ENCODE measurements at places on chromosomes 12 and 14.
A peak's percentile ranks its signal among the peaks of the same experiment; 100 is the strongest.

- H3K36me3 ChIP-seq: no peaks in the 10 kb centered on the region
- DNase-seq: peak; percentile 85
- H3K4me3 ChIP-seq: peak overlapping the region; percentile 54
- H3K4me1 ChIP-seq: peaks cover 55% of the 10 kb centered on the region
Measured at GRCh38 chr12:121579981-121580868, 598 bp downstream of the KDM2B start.

GRCh38 chr12:30753751-30754382 is 884 bp downstream of the CAPRIN2 start:
- H3K36me3 ChIP-seq: no peaks in the 10 kb centered on the region
- DNase-seq: no peak
- H3K4me1 ChIP-seq: peaks cover 15% of the 10 kb centered on the region
- no peak overlapping the region for H3K27ac ChIP-seq

DNA sequence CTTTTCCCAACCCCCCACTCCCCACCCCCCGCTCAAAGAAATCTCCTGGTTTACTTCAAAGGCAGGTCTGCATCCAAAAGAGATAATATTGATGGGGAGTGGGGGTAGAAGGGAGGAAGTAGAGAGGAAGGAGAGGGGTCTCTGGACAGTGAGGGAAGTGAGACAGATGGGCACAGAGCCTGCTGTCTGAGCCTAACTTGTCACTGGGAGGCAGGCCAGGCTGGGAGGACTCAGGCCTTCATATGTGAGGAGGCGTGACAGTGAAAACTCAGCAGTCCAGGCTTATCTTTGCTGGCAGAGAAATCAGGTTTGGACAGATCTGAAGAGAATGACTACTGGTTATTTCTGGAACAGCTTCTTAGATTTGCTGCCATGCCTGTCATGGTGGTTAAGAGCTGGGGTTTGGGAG is 192.3 kb downstream of the NUAK1 start:
- H3K36me3 ChIP-seq: no peaks in the 10 kb centered on the region
- no peak overlapping the region for H3K4me3 ChIP-seq
- H3K27me3 ChIP-seq: no peaks in the 10 kb centered on the region
- H3K27ac ChIP-seq: no peak overlapping the region

DNA sequence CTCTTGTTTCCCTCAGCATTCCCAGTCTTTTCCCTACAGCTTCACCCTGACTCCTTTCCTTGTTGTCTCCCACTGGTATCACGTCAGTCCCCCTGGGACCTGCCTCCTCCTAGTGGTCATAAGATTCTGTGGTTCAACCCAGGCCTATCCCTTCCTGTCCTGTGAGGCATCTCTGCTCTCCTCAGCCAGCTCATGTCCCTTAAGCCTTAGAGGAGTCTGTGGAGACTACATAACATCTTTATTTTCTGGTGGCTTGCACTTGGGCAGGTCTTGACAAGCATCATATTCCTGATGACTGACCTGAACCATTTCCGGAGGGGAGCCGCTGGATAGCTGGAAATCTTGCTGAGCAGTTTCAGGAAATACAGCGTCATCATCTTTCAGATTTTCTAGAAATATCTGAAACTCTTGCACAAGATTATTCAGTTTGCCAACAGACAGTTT is 688 bp downstream of the C12orf71 start:
- no peaks in the 10 kb centered on the region for H3K4me1 ChIP-seq
- no peaks in the 10 kb centered on the region for H3K27me3 ChIP-seq
- no peaks in the 10 kb centered on the region for H3K36me3 ChIP-seq
- no peak for DNase-seq
- H3K27ac ChIP-seq: no peak overlapping the region

- H3K27me3 ChIP-seq: no peaks in the 10 kb centered on the region
- no peaks in the 10 kb centered on the region for H3K4me1 ChIP-seq
- H3K36me3 ChIP-seq: peaks cover 60% of the 10 kb centered on the region
- no peak overlapping the region for H3K4me3 ChIP-seq
- H3K27ac ChIP-seq: no peak overlapping the region
Measured at GRCh38 chr12:52076811-52077210, 2.7 kb upstream of the SMIM41 start.

- no peak for DNase-seq
- no peak overlapping the region for H3K4me3 ChIP-seq
- no peaks in the 10 kb centered on the region for H3K4me1 ChIP-seq
- no peaks in the 10 kb centered on the region for H3K36me3 ChIP-seq
- H3K27me3 ChIP-seq: no peaks in the 10 kb centered on the region
Measured at GRCh38 chr12:102376181-102376747, 104.1 kb downstream of the IGF1 start.

DNA sequence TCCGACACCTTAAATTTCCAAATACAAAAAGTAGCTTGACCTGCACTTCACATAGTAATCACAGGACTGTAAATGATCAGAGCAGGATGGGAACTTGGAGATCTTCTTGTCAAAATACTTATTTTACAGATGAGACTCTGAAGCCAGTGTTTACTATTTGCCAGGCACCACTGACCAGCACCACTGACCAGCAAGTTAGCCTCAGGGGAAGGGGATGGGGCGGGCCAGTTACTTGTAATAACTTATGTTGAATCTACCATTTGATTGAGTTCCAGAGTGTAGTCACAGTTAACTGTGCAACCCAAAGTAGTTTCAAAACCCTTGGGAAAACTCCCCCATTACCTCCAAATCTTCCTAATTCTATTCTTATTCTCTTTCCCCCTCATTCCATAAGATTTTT is 278.4 kb downstream of the PCNX1 start:
- H3K36me3 ChIP-seq: no peaks in the 10 kb centered on the region
- DNase-seq: no peak
- H3K4me1 ChIP-seq: no peaks in the 10 kb centered on the region
- H3K4me3 ChIP-seq: no peak overlapping the region

GRCh38 chr12:94733727-94734126 is 83.4 kb upstream of the TMCC3 start:
- no peaks in the 10 kb centered on the region for H3K36me3 ChIP-seq
- no peak overlapping the region for H3K27ac ChIP-seq
- H3K4me3 ChIP-seq: no peak overlapping the region
- H3K4me1 ChIP-seq: no peaks in the 10 kb centered on the region
- H3K27me3 ChIP-seq: no peaks in the 10 kb centered on the region
- DNase-seq: no peak
